Choroid plexus epithelial cell (primary cell): ENCODE measurements at places on chromosomes 2 and 18.

DNA sequence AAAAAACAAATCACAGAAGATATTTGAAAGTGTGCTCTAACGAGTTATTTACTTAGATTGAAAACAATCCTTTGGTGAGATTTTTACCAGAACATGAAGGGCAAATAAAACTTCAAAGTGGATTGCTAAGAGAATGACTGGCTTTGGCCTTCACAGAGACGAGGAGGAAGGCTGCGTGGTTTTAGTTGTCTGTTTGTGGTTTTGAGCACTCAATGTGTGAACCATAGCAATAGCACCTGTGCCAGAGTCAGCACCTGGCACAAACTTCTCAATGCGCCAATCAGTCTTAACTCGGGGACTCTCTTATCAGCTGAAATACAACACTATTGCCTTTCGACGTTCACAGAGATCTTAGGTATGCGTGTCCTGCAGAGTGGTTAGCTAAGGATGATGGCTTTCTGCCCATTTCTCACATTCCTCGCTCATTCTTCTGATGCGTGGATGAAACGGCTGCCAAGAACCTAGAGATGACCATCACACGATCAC, 70.0 kb downstream of the MBP start:
- peak; percentile 99 for DNase-seq

- no peak for DNase-seq
Observed at GRCh38 chr2:174569678-174570077, 27.9 kb downstream of the WIPF1 start.

DNA sequence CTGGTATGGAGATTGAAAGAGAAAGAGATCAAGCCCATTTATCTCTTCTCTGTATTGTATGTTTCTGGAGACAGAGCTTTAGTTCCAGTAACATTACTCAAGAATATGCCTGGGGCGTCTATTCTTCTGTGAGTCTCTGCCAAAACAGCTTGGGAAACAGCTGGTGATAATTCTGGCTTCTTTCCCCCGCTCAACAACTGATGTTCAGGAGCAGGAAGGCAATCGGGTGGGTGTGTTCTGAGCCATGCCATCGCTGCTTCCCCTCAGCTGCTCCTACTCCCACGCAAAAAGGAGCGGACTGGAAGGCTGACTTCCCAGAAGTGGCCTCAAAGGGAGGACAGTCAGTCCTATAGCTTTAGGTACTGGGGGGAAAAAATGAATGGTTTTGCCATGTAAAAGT, 695.1 kb downstream of the PLCL1 start:
- DNase-seq, result no peak

- DNase-seq, result no peak
Observed at GRCh38 chr2:40680547-40680946, 228.7 kb upstream of the SLC8A1 start.

DNA sequence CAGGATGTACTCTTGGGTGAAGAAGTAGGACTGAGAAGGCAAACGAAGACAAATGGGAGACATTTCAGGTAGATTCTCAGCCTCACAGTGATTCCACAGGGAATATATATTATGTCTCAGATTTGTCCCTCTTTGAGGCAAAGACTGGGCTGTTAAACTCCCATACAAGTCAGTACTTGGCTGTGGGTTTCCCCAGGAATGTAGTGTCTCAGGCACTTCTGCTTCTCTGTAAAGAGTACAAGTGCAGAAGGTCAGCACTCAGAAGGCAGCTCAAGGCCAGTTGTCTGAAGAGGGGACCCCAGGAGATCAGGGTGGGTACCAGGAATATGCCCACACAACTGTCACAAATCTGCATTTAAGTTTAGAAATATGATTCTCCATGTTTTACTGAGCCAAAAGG, 39.9 kb upstream of the COBLL1 start:
- no peak for DNase-seq

- DNase-seq, result peak; percentile 39
Observed at GRCh38 chr2:197356136-197356535, 45.6 kb upstream of the ANKRD44 start.

- no peak for DNase-seq
Observed at GRCh38 chr18:61926532-61926931, 33.7 kb upstream of the RNF152 start.

- no peak for DNase-seq
Observed at GRCh38 chr2:40344364-40344763, 107.5 kb downstream of the SLC8A1 start.

DNA sequence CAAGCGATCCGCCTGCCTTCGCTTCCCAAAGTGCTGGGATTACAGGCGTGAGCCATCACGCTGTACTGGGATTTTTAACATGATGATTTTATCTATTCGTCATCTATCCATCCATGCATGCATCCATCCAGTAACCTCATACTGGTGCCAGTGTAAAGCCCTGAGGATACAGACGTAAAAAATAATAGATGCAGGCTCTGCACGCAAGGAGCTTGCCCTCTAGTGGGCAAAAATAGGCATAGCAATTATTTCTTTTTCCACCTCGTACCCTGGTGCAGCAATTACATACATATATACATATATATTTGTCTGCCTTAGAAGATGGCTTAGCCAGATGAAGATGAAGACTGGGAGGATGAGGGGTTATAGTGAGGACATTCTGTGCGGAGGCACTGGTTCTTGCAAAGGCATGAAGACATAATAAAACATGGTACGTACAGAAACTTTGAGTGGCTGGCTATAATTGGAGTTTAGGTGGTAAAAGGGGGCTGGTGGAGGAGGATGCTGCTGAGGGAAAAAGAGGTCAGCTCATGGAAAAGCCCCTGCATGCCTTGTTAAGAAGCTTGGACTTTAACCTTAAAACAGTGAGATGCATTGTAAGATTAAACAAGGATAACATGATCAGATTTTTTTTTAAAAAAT, 19.6 kb upstream of the RPIA start:
- peak; percentile 78 for DNase-seq

- DNase-seq, result peak; percentile 98
Observed at GRCh38 chr2:188984680-188985079, 10.5 kb downstream of the COL3A1 start.

- DNase-seq, result no peak
Observed at GRCh38 chr18:2672872-2673271, 17.3 kb downstream of the SMCHD1 start.
